ENCODE measurements at places on chromosomes 2 and 18. TPM values are rescaled to one million over a fixed set of nuclear protein-coding genes. Genes with fewer than 3 reads are reported as not detected.

ALPP gene
- not detected for total RNA-seq

PHOSPHO2 gene
- 0.86 TPM for total RNA-seq

COMMD1 gene
- 49.1 TPM for total RNA-seq

KIAA2012 gene
- total RNA-seq = not detected

SH2D6 gene
- 0.48 TPM for total RNA-seq

ASXL3 gene
- total RNA-seq = 0.08 TPM

CD226 gene
- total RNA-seq = 1.8 TPM

BCL2 gene
- total RNA-seq = 9.7 TPM

UCN gene
- total RNA-seq = not detected

TMEM200C gene
- total RNA-seq = 0.04 TPM

ACVR1C gene
- 1.9 TPM for total RNA-seq

HNMT gene
- total RNA-seq = 5.4 TPM

USP34 gene
- 53.4 TPM for total RNA-seq

TLX2 gene
- not detected for total RNA-seq

HOXD11 gene
- total RNA-seq = not detected

AGXT gene
- not detected for total RNA-seq

FBXO11 gene
- total RNA-seq = 31.0 TPM

LTBP1 gene
- total RNA-seq = 13.5 TPM

PLEKHH2 gene
- total RNA-seq = 0.37 TPM

RAD51AP2 gene
- total RNA-seq = not detected

MC4R gene
- not detected for total RNA-seq

IKZF2 gene
- total RNA-seq = 3.2 TPM

IL36A gene
- not detected for total RNA-seq

GALNT5 gene
- total RNA-seq = not detected

PPP1CB gene
- 610 TPM for total RNA-seq

CCDC141 gene
- total RNA-seq = 5.9 TPM

C2orf80 gene
- total RNA-seq = not detected

LONRF2 gene
- 5.2 TPM for total RNA-seq

COL4A4 gene
- total RNA-seq = 16.0 TPM

SP140L gene
- total RNA-seq = 3.5 TPM

G6PC2 gene
- total RNA-seq = not detected

DSG4 gene
- not detected for total RNA-seq

RESP18 gene
- not detected for total RNA-seq

DSG1 gene
- total RNA-seq = not detected
